ENCODE measurements at places on chromosomes 2 and 18. TPM values are rescaled to one million over a fixed set of nuclear protein-coding genes. Genes with fewer than 3 reads are reported as not detected.
A peak's percentile ranks its signal among the peaks of the same experiment; 100 is the strongest.

The LIMS2 gene
- not detected for polyA plus RNA-seq

DNA sequence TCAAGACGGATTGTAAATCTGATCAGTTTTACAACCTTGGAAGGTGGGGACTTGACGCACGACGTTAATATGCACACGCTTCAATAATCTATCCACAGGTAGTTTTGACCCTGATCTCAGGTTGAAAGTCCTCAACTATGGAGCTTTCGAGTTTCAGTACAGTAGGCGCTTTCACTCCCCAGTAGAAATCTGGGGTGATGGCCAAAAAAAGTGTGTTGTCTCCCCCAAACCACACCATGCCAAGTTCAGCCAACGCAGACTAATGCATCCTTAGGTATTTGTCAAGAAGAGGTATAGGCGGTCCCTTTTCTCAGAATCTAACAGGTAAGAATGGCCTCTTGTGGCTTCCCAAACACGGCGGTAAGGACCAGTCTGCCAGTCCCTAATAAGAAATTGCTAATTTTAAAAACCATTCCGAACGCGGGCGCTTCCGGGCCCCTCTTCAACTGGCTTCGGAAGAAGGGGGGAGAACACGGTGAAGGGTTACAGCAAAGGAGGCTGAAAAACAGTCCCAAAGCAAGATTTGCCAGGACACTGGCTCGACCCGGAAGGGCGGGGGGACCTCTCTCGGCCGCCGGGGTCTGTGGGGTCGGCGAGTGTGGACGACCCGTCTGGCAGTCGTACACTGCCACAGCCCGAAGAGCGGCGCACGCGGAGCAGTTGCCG is 659 bp downstream of the FAM210A start:
- peak overlapping the region; percentile 85 for H3K4me3 ChIP-seq
- peaks cover 10% of the 10 kb centered on the region for H3K4me1 ChIP-seq
- H3K36me3 ChIP-seq: peaks cover 7% of the 10 kb centered on the region
- peak overlapping the region; percentile 92 for H3K27ac ChIP-seq
- H3K27me3 ChIP-seq: no peaks in the 10 kb centered on the region
- no peak for DNase-seq

DNA sequence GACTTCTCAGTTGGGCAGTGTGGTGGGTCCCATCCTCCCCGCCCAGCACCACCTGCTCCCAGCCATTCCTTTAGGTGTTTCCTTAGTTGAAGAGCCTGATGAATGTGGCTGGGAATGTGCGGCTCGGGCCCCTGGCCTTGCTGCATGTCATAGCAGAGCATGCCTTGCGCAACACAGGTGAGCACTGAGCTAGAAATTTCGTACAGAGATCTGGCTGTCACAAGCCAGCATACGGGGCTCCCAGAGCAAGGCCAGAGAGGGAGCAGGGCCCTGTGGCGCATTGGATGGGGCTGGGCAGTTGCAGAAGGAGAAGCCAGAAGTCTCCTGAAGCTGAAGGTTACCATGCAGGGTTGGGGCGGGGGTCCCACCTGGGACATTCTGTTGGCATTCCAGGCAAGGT is 129.7 kb downstream of the WDSUB1 start:
- peak overlapping the region; percentile 88 for H3K27ac ChIP-seq
- H3K4me3 ChIP-seq: peak overlapping the region; percentile 51
- H3K4me1 ChIP-seq: peaks cover 67% of the 10 kb centered on the region
- H3K36me3 ChIP-seq: peaks cover 5% of the 10 kb centered on the region
- DNase-seq: peak; percentile 80

The ZNF2 gene
- 3.7 TPM for polyA plus RNA-seq

The ADCYAP1 gene
- polyA plus RNA-seq: not detected

DNA sequence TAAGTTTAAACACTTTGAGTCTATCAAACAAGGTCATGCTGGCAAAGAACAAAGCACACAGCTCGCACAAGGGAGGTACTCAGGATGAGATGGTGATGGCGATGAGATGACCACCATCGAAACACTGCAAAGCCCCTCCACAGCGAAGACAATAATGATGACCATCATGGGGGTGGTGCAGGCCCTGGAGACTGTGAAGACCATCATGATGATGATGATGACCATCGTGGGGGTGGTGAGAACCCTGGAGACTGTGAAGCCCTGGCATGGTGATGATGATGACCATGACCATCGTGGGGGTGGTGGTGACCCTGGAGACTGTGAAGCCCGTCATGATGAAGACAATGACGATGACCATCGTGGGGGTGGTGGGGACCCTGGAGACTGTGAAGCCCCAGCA is 81.6 kb upstream of the SALL3 start:
- H3K4me1 ChIP-seq: no peaks in the 10 kb centered on the region
- H3K27me3 ChIP-seq: no peaks in the 10 kb centered on the region
- no peaks in the 10 kb centered on the region for H3K36me3 ChIP-seq
- no peak for DNase-seq

DNA sequence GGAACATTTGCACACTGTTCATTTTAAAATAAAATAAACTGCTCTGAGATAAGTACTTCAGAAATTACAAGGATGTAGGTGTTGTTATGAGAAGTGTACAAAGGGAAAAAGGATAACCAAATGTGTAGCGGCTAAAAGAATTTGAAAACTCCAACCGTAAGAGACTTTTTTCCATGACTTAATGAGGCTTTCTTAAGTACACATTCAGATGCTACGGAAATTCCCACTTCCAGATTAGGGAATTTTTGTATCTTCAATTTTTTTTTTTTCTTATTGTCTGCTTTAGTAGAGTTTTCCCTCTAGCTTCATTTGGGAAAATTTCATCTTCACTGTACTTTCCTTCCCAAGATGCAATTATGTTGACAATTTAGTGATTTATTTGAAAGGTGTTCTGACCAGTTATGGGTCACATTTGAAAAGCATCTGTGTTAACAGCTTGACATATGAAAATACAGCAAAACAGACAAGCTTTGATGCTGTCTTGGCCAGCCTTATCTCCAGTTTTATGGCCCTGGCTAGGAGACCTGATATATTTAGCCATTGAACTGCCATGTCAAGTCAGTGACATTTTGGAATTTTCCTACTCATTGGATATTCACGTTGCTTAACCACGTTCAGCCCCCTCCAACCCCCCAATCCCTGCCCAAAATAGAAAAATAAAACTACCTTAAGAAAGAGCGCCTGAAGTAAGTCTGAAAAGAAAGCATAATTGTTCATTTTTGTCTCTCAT is 105.6 kb downstream of the FEZ2 start:
- no peak for DNase-seq
- H3K27me3 ChIP-seq: no peaks in the 10 kb centered on the region
- H3K36me3 ChIP-seq: peaks cover 10% of the 10 kb centered on the region
- H3K27ac ChIP-seq: no peak overlapping the region

DNA sequence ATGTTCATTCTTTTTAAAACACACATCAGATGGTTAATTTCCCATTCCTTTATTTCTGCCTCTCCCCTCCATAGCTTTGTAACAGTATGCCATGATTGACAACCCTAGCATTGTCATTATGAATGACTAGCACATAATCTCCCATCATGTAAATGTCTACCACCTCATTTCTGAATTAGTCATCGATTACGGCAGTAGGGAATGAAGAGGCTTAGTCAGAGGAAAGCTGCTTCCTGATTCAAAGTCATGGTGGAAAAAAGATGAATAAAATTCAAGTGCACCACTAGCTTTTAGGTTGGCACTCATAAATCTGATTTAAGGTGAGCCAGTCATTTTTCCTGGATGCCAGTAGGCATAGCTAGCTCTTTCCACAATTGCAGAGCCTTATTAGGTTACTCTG is 19.1 kb upstream of the ACMSD start:
- no peaks in the 10 kb centered on the region for H3K36me3 ChIP-seq
- peak; percentile 32 for DNase-seq
- H3K4me1 ChIP-seq: peaks cover 19% of the 10 kb centered on the region
- no peaks in the 10 kb centered on the region for H3K27me3 ChIP-seq
- no peak overlapping the region for H3K4me3 ChIP-seq
- peak overlapping the region; percentile 73 for H3K27ac ChIP-seq

The ABCG5 gene
- not detected for polyA plus RNA-seq

GRCh38 chr18:5142859-5143258 is 54.2 kb downstream of the AKAIN1 start:
- H3K4me1 ChIP-seq: no peaks in the 10 kb centered on the region
- H3K4me3 ChIP-seq: no peak overlapping the region
- H3K36me3 ChIP-seq: no peaks in the 10 kb centered on the region
- H3K27ac ChIP-seq: no peak overlapping the region
- DNase-seq: no peak

DNA sequence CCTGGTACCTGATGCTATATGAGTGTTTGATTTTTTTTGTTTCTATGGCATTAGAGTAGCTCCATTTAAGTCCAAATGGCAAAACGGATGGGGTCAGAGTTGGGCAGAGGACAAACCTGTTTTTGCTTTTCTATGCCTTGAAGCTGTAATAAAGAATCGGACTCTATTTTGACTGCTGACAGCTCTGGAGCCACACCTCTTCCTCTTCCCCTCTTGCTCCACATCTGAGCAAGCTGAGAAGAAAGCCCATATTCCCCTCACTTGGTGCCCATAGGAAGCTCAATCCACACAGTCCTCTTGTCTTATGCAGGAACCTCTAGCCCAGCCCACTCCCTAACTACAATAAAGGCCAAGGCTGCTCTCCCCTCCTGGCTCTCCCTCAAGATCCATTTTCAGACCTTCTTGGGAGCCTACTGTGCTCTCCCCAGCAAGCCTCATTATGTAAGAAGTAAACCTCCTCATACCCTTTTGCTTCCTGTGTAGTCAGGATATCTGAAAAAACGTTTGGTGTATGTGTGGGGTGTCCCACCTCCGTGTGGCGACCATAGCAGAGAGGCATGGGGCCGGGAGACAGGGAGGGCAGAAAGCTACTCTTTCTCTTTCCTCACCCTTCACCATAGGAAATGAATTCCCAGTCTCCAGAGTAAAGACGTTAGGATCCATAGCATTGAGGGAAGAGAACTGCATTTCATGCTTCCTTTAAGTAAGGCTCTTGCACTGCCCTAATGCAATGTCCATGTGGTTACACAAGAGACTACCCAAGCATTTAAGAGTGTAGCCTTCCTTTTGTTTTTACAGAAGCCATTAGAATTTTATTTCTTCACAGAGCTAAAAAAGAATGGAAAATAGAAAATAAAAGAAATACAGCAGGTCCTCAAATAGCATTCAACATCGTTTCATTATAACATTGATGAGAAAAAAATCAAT is 41.9 kb upstream of the RAPGEF4 start:
- peak overlapping the region; percentile 74 for H3K27ac ChIP-seq
- no peak overlapping the region for H3K4me3 ChIP-seq
- peaks cover 36% of the 10 kb centered on the region for H3K4me1 ChIP-seq
